HS-27A (cell line): ENCODE measurements at places on chromosomes 7 and 10.

DNA sequence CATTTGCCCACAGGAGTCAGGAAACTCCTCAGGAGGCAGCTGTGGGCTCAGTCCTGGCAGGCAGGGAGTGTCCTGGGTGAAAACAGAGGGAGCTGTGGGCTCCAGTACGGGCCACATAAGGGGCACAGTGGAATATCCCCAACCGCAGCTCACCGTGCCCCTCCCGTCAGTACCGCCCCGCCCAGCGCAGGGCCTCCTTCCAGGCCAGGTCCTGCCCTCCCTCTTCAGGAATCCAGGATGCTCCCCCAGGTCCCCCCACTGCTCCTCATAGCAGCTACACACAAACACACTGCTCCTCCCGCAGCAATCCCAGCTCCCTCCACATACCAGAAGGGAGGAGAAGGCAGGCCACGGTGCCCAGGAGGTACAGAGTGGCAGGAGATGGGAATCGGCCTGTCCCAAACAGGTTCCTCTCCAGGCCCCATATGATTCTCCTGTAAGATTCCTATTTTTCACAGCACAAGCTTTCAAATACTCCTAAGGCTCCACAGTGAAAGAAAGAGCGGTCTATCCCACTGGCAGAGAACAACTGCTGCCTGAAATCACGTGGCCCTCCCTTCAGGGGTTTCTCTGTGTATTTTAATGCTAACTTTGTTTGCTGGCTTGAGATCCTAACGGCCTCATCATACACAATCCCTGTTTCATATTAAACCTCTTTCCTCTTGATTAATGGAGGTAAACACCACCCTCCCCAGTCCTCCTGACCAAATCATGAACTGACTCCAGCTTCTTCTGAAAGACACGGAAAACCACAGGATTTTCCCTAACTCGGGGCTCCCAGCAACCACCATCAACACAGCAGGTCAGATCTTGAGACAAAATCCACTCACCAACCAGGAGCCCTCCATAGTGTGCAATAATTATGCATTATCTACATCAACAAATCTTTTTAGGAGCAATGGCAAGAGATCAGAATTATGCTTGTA is 178.7 kb downstream of the TNS3 start:
- DNase-seq, result no peak

GRCh38 chr7:114952296-114952695 is 30.4 kb downstream of the MDFIC start:
- no peak for DNase-seq

DNA sequence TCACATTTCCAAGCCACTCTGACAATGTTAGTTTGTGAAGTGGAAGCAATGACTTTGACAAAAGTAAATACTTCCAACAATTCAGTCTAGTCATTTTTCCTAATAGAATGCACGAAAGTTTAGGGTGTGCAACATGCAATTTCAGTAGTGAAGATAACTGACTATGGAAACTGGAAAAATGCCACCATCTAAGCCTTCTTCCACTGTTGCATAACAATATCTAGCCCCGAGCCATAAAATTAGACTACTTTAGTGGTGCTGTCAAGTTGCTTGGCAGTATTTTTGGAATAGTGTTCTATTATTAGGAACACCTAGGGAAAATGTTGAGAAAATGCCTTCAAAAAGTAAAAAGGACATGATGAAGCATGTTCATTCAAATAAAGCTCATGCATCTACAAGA is 17.9 kb downstream of the SEMA3A start:
- DNase-seq, result no peak

GRCh38 chr7:148800677-148801076 is 83.4 kb downstream of the EZH2 start:
- DNase-seq, result no peak

DNA sequence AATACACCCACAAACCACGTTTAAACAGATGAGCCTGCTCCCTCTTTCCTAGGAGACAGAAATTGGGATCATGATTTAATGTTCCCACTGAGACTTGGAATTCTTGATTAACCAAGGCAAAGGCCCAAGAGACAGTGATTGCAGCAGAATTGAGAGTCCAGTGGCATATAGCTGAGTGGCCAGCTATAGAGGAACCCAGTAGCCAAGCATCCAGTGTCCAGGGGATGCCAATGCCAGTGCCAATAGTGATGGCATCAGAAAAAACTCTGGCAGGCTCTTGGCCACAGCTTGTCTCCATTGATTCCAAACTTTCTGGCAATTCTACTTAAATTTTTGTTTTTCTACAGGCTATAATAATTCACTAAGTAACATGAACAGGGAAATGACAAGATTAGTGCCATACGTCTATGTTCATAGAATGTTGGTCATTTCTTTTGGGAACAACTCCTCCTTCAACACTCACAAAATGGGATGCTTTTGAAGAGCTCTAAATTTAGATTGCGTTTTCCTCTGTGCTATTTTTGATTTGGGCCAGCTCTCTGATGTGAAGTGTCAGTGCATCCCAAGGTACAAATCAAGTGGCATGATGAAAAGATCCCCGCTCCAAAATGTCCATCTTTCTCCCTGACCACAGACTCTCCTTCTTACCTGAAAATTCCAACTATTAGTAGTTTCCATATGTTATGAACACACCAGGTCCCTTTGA is 83.1 kb upstream of the A1CF start:
- DNase-seq, result no peak

DNA sequence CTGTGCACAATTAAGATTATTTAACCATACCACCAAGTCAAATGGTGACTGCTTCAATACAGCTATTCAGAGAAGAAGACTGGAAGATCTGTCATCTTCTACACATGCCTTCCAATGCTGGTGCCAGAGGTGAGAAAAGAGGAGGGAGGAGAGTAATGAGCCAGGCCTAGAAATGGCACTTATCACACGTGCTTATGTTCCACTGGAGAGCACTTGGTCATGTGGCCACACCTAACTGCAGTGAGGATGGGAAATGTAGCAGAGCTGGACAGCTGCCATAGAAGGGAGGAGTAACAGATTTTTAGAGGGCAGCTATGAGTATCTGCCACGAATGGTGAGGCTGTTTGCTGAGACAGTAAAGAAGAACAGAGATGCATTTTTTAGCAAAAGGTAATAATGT is 77.1 kb downstream of the MPLKIP start:
- DNase-seq, result no peak

DNA sequence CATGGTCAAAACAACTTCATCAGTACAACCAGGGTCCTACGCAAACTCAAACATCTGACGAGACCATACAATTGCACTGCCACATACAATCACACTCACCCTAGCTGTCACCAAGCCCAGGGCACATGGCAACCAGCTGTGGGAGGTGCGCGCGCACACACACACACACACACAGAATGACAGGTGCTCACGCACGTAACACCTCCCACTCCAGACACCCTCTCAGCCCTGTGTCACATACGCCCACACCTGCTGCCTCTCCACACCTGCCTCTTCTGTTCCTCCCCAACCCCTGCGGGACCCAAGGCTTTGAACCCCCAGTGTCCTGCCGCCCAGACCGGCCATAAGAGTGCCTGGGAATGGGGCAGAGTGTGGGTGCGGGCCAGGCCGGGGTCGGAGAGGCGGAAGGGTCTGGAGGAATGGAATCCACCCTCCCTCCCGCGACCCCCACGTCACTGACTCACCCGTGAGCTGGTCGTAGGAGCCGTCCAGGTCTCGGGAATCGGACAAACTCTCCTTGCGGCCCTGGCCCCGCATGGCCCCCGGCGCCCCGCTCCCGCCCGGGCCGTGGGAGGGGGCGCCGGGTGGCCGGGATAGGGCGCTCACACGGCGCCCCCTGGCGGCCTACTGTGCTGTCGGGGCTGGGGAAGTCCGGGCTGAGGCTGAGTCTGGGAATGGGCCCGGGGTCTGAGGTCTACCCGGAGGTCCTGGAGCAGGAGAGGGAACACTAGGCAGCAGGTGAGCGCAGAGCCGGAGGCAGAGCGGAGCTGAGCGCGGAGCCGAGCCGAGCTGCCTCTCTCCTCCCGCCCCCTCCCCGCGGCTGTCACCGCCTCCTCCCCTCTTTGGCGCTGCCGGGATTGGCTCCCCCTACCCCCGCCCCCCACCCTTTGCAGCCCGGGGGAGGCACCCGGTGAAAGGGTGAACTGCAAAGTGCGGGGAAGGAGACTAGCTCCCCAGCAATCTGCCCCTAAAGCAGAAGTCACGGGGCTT is at the start of gene KCNIP2:
TSS of gene KCNIP2 (minus strand) at position 769 of the 990 bp plus-strand sequence. CDS start at position 537, 232 bp downstream.
- DNase-seq, result no peak

GRCh38 chr7:39356172-39356925 is 209.9 kb upstream of the YAE1 start:
- no peak for DNase-seq

DNA sequence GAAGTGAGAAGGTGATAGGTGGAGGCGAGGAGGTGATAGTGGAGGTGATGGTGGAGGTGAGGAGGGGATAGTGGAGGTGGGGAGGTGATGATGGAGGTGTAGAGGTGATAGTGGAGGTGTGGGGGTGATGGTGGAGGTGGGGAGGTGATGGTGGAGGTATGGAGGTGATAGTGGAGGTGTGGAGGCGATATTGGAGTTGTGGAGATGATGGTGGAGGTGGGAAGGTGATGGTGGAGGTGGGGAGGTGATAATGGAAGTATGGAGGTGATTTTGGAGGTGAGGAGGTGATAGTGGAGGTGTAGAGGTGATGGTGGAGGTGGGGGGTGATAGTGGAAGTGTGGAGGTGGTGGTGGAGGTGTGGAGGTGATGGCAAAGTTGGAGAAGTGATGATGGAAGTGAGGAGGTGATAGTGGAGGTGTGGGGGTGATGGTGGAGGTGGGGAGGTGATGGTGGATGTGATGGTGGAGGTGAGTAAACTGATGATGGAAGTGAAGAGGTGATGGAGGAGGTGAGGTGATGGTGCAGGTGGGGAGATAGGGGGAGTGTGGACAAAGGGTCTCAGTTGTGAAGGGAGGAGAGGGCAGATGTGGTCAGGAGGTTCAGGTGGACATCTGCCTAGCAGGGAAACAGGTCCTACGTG is 36.6 kb downstream of the ADCY1 start:
- DNase-seq, result no peak

- no peak for DNase-seq
Measured at GRCh38 chr10:70430493-70431445, 10.7 kb downstream of the NODAL start.

DNA sequence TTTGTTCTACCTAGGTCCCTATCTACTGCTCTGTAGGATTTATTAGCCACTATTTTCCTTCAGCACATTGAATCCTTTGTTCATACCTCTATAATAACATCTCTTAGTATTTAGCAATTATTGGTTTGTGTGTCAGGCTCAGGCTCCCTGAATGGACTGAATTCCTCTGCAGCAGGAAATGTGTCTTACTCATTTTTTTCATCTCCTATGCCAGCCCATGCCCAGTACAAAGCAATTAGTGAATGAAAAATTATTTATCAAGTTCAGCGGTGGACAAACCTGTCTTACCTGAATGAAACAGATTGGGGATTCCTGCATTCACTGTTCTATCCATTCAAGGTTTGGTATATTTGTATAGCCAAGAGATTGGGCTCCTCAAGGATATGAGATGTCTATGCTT is 53.7 kb downstream of the C1GALT1 start:
- DNase-seq, result no peak

- no peak for DNase-seq
Measured at GRCh38 chr7:141231018-141231792, 157.3 kb downstream of the TMEM178B start.

DNA sequence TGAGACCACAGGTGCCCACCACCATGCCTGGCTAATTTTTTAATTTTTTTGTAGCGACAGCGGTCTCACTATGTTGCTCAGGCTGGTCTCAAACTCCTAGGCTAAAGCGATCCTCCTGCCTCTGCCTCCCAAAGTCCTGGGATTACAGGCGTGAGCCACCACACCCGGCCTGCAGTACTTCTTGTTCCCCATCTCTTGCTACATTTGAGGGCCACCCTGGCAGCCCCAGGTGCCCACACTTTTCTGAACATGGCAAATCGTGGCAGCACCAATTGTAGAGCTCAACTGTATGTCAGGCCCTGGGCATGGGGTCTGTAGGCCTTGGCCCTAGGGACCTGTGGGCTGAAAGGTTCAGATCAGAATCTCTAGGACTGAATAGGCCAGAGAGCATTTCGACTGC is 25.1 kb upstream of the LIMK1 start:
- no peak for DNase-seq

DNA sequence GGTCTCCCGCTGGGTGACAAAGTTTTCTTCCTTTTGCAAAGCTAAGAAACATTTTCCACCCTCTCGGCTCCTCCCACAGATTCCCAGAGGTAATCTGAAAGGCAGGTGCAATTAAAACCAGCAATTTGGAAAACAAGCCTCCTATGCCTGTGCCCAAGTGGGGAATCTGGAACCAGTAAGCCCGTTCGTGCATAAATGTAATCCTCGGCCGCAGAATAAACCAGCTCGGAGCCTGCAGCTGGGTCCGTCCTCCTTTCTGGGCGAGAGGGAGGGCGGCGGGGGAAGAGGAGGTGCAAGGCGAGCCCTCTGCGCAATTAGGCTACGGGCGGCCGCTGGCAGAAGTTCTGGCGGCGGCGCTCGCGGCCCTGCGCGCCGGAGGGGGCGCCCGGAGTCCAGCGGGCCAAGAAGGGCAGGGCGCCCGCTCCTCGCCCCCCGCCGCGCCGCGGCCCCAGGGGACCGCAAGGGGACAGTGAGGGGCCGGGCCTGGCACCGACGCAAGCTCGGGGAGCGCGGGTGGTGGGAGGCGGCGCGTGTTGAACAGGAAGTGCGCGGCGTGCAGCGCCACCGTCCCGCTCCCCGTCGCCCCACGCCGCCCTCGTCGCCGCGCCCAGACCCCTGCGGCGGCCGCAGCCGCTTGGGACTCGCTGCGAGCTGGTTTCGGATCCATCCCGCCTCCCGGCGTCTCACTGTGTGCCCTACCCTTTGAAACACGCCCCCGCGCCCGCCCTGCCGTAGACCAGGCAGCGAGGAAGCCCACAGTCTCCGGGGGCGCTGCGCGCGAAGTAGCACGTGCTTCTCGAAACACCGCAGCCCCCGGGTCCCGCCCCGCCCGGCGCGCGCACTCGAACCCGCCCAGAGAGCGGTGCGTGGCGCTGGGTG is at the start of gene PRKAG2:
TSS of gene PRKAG2 (minus strand) at position 217 of the 879 bp plus-strand sequence. CDS start 495 bp downstream, outside the sequence.
- DNase-seq, result no peak

GRCh38 chr10:98244586-98244985 is 23.4 kb downstream of the LOXL4 start:
- DNase-seq, result no peak

DNA sequence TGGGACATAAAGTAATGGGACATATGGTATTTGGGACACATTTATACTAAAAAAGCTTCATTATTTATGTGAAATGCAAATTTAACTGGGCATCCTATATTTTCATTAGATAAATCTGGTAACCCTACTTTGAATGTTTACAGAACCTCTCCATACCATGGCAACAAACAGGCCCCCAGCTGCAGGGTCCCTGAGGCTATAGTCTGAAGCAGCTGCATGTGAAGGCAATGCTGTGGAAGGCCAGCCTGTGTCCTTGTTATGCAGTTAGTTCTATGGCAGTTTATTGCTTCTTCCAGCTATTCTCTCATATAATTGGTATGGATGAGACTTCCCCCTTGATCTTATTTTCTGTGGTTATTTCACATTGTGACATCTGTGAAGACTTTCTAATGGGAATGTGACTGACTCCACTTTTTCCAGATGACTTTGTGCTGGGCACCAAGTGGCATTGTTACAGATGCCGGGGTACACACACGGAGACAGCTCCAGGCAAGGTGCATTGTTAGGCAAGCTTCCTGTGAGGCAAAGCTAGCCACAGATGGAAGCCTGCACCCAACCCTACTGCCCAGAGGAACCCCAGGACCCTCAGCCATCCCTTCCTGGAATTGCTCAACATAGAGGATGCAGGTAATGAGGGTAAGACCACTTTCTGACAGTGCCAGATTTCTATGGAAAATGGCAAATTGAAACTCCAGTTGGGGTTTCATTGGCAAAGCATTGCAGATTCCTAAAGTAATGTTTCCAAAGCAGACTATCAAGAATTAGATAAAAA is 49.5 kb upstream of the ADAM12 start:
- no peak for DNase-seq
